ENCODE measurements at places on chromosomes 1 and 21. TPM values are rescaled to one million over a fixed set of nuclear protein-coding genes. Genes with fewer than 3 reads are reported as not detected.

GRCh38 chr1:175824079-175824478 is 80.7 kb upstream of the TNR start:
- H3K4me1 ChIP-seq: no peaks in the 10 kb centered on the region
- H3K36me3 ChIP-seq: no peaks in the 10 kb centered on the region
- no peak for DNase-seq
- peaks cover 2% of the 10 kb centered on the region for H3K27me3 ChIP-seq

GRCh38 chr1:112605633-112606327 is 13.2 kb downstream of the ST7L start:
- H3K4me3 ChIP-seq: no peak overlapping the region
- H3K4me1 ChIP-seq: no peaks in the 10 kb centered on the region
- H3K27ac ChIP-seq: no peak overlapping the region
- peaks cover 49% of the 10 kb centered on the region for H3K36me3 ChIP-seq

SUSD4 gene
- 2.8 TPM for total RNA-seq

- H3K36me3 ChIP-seq: no peaks in the 10 kb centered on the region
- H3K4me1 ChIP-seq: no peaks in the 10 kb centered on the region
- DNase-seq: no peak
- no peak overlapping the region for H3K4me3 ChIP-seq
- peaks cover 14% of the 10 kb centered on the region for H3K27me3 ChIP-seq
These were observed 7.0 kb upstream of the ADORA1 start for GRCh38 chr1:203120325-203121153.

DNA sequence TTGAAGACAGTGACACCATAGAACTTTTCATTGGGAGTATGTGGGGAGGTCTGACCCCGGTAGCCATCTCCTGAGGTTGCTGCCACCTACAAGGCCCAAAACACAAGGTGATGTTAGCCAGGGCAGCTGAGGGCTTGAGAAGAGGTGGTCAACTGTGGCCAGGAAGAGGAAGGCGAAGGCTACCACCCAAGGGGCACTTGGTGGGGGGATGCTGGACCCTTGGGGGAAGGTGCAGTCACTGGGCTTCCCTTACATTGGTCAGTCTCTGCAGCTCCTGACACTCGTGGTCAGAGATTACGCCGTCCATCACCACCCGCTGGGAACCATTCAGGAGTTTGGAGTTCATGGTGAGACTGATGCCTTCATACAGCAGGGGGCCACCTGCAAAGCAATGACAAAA is 12.2 kb upstream of the CLDN19 start:
- no peak overlapping the region for H3K27ac ChIP-seq
- no peak for DNase-seq
- peaks cover 67% of the 10 kb centered on the region for H3K36me3 ChIP-seq
- H3K4me1 ChIP-seq: no peaks in the 10 kb centered on the region
- no peak overlapping the region for H3K4me3 ChIP-seq

GRCh38 chr21:33185852-33186251 is 43.9 kb upstream of the IFNAR2 start:
- DNase-seq: peak; percentile 86
- H3K4me1 ChIP-seq: peaks cover 40% of the 10 kb centered on the region
- peak overlapping the region; percentile 65 for H3K27ac ChIP-seq
- no peaks in the 10 kb centered on the region for H3K36me3 ChIP-seq
- H3K4me3 ChIP-seq: peak overlapping the region; percentile 75

DNA sequence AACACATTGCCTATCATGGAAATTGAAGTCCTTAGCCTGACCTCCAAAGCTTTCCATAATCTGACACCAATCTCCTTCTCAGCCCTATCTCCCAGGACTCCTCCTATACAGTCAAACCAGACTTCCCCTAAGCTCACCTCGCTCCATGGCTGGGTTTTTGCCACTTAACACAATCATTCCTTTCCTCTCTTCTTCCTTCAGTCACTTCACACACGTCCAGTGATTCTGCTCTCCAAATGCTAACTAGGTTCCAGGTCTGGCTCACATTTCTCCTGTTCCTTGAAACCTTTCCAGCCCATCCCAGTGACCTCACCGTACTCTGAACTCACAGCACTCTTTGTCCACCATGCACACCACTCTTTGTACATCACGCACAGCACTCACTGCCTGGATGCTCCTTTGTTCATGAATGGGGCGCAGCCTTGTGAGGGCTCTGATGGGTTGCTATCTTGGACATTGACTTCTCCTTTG is 98.4 kb downstream of the GLUL start:
- no peak for DNase-seq
- no peaks in the 10 kb centered on the region for H3K4me1 ChIP-seq
- H3K27ac ChIP-seq: no peak overlapping the region
- H3K36me3 ChIP-seq: no peaks in the 10 kb centered on the region
- H3K27me3 ChIP-seq: no peaks in the 10 kb centered on the region

GRCh38 chr1:152013664-152014237 is 20.1 kb upstream of the S100A10 start:
- peaks cover 6% of the 10 kb centered on the region for H3K27me3 ChIP-seq
- H3K4me1 ChIP-seq: no peaks in the 10 kb centered on the region
- no peak overlapping the region for H3K27ac ChIP-seq
- H3K4me3 ChIP-seq: no peak overlapping the region
- DNase-seq: peak; percentile 26
- no peaks in the 10 kb centered on the region for H3K36me3 ChIP-seq

GRCh38 chr1:202154766-202155477 is 5.5 kb downstream of the PTPN7 start:
- H3K27me3 ChIP-seq: no peaks in the 10 kb centered on the region
- peaks cover 72% of the 10 kb centered on the region for H3K36me3 ChIP-seq
- H3K4me3 ChIP-seq: peak overlapping the region; percentile 35
- H3K4me1 ChIP-seq: peaks cover 54% of the 10 kb centered on the region
- H3K27ac ChIP-seq: peak overlapping the region; percentile 73

DNA sequence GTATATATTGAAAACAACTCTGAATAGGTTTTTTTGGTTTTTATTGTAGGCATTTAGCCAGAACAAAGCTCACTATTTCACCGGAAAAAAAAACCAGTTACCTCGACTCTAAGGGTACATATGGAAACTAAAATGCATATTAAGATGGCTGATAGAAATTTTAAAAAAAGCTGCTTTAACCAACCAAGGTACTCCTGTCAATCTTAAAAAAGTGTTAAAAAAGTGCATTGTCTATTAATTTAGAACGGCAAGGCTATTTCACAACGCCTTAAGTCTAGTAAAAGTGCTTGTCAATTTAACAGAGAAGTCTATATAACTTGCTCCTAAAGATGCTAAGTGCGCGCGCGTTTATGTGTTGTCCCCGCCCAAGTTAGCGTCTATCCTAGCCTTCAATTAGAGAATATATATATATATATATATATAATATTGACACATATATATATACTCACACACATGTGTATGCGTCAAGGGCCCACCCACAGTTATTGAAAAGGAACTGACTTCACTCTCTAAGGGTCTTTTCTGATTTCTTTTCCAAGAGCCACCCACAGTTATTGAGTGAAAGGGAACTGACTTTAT is 934 bp downstream of the ASPM start:
- peak; percentile 9 for DNase-seq
- H3K27ac ChIP-seq: peak overlapping the region; percentile 91
- H3K4me3 ChIP-seq: peak overlapping the region; percentile 99
- H3K4me1 ChIP-seq: peaks cover 24% of the 10 kb centered on the region
- H3K27me3 ChIP-seq: no peaks in the 10 kb centered on the region

GRCh38 chr1:170701962-170702361 is 38.0 kb downstream of the PRRX1 start:
- H3K27ac ChIP-seq: no peak overlapping the region
- no peak for DNase-seq
- no peaks in the 10 kb centered on the region for H3K27me3 ChIP-seq
- H3K4me3 ChIP-seq: no peak overlapping the region
- no peaks in the 10 kb centered on the region for H3K4me1 ChIP-seq
- H3K36me3 ChIP-seq: no peaks in the 10 kb centered on the region

DNA sequence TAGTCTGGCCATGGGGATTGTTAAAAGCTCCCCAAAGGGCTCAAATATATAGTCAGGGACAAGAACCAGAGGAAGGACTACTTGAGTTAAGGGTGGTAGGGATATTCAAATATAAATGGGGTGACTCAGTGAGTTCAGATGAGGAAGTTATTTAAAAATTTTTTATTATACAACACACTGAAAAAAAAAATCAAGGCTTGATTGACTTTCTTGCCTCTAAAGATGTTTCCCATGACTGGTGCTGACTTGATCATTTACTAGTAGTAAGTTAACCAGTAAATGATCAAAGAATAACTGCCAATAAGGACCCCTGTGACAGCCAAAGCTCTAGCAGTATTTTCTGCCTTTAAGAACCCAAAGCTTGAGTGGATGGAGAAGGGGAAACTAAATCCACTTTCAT is 357.6 kb upstream of the NR5A2 start:
- H3K27me3 ChIP-seq: peaks cover 4% of the 10 kb centered on the region
- no peaks in the 10 kb centered on the region for H3K36me3 ChIP-seq
- no peak overlapping the region for H3K27ac ChIP-seq
- H3K4me1 ChIP-seq: no peaks in the 10 kb centered on the region
- H3K4me3 ChIP-seq: no peak overlapping the region
- DNase-seq: no peak

- H3K36me3 ChIP-seq: no peaks in the 10 kb centered on the region
- no peaks in the 10 kb centered on the region for H3K27me3 ChIP-seq
- DNase-seq: no peak
- H3K4me1 ChIP-seq: no peaks in the 10 kb centered on the region
These were observed 113.5 kb downstream of the OMA1 start for GRCh38 chr1:58432851-58433668.

- H3K4me1 ChIP-seq: peaks cover 95% of the 10 kb centered on the region
- peak overlapping the region; percentile 87 for H3K27ac ChIP-seq
- H3K4me3 ChIP-seq: peak overlapping the region; percentile 70
- H3K36me3 ChIP-seq: peaks cover 25% of the 10 kb centered on the region
These were observed 7.7 kb downstream of the AMIGO1 start for GRCh38 chr1:109501644-109502363.

DNA sequence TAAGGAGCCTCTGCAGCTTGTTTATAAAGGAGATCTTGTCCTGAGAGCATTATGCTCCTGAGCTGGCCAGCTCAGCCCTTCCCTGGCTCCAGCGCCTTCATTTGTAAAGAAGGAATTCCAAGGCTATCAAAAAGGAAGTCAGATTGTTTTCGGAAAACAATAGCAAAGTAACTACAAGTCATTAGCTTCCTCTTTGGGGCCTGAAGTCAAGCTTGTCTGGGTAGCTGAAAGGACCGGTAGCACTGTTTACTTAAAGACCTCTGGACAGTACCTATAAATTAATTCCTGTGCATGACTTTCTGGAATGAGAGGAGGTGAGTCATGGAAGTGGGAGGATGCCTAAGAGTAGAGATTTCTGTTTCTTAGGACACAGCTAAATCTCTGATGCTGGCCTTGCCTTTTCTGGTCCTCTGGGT is 20.7 kb upstream of the GJA5 start:
- no peak overlapping the region for H3K27ac ChIP-seq
- peaks cover 16% of the 10 kb centered on the region for H3K27me3 ChIP-seq
- no peaks in the 10 kb centered on the region for H3K4me1 ChIP-seq
- DNase-seq: no peak

- H3K4me3 ChIP-seq: peak overlapping the region; percentile 97
- H3K27ac ChIP-seq: peak overlapping the region; percentile 63
- peaks cover 13% of the 10 kb centered on the region for H3K36me3 ChIP-seq
- H3K4me1 ChIP-seq: peaks cover 26% of the 10 kb centered on the region
- peaks cover 5% of the 10 kb centered on the region for H3K27me3 ChIP-seq
- DNase-seq: no peak
These were observed 647 bp downstream of the TSEN15 start for GRCh38 chr1:184052194-184052559.

DNA sequence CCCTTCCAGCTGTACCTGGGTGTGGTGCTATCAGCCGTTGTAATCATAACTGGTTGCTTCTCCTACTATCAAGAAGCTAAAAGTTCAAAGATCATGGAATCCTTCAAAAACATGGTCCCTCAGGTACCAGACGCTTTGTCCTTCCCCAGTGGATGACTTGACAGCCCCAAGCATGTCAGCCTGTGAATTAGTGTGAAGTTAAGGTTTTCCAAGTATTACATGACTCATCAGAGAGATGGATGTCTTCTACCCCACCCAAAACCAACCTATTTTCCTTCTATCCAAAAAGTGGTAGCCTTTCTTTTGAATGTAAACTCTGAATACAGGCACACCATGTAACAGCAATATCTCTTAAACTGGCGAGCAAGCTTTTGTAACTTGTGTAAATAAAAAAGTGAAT is 15.1 kb downstream of the ATP1A1 start:
- H3K4me3 ChIP-seq: no peak overlapping the region
- DNase-seq: no peak
- peaks cover 17% of the 10 kb centered on the region for H3K4me1 ChIP-seq
- H3K27me3 ChIP-seq: no peaks in the 10 kb centered on the region
- H3K27ac ChIP-seq: no peak overlapping the region

GRCh38 chr1:161986328-161986727 is 37.3 kb downstream of the OLFML2B start:
- no peaks in the 10 kb centered on the region for H3K36me3 ChIP-seq
- H3K4me3 ChIP-seq: no peak overlapping the region
- H3K27me3 ChIP-seq: no peaks in the 10 kb centered on the region
- H3K27ac ChIP-seq: no peak overlapping the region

GRCh38 chr1:162023181-162023546 is 505 bp downstream of the OLFML2B start:
- peaks cover 12% of the 10 kb centered on the region for H3K4me1 ChIP-seq
- no peaks in the 10 kb centered on the region for H3K36me3 ChIP-seq
- H3K4me3 ChIP-seq: no peak overlapping the region
- H3K27ac ChIP-seq: no peak overlapping the region

GRCh38 chr1:119859647-119860046 is 36.7 kb downstream of the ADAM30 start:
- peaks cover 8% of the 10 kb centered on the region for H3K27me3 ChIP-seq
- H3K4me3 ChIP-seq: no peak overlapping the region
- H3K27ac ChIP-seq: no peak overlapping the region
- no peaks in the 10 kb centered on the region for H3K4me1 ChIP-seq

DNA sequence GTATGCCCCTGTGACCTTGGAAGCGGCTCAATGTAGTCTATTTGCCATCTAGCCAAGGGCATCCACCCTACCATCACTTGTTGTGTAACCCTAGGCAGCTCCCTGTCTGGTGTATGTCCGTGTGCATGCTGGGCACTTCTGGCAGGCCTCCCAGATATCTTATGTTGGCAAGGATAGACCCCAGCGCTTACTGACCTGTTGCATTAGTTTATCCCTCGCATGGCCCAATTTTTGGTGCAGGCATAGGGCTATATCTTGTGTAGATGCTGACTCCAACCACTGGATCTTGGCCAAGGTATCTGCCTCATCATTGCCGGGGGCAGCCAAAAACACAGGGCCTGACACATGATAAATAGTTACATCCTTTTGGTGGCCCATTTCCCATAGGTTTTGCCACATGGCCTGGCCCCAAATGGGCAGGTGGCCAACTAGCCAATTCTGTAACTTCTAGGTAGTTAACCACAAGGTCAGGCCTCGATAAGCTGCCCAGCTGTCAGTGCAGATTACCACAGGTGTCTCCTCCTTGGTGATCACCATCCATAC is 14.0 kb upstream of the TBX19 start:
- DNase-seq: no peak
- H3K4me1 ChIP-seq: no peaks in the 10 kb centered on the region
- no peaks in the 10 kb centered on the region for H3K27me3 ChIP-seq
- H3K36me3 ChIP-seq: peaks cover 17% of the 10 kb centered on the region
- H3K27ac ChIP-seq: no peak overlapping the region

OR2G6 gene
- total RNA-seq: not detected

RBP7 gene
- total RNA-seq: not detected

IGSF21 gene
- not detected for total RNA-seq

GRCh38 chr1:150563340-150564038 is 14.3 kb downstream of the ADAMTSL4 start:
- H3K36me3 ChIP-seq: no peaks in the 10 kb centered on the region
- H3K4me1 ChIP-seq: peaks cover 89% of the 10 kb centered on the region
- H3K4me3 ChIP-seq: peak overlapping the region; percentile 90
- DNase-seq: peak; percentile 89
- H3K27me3 ChIP-seq: no peaks in the 10 kb centered on the region
- H3K27ac ChIP-seq: peak overlapping the region; percentile 95
